ENCODE measurements at places on chromosomes 5 and 9.

DNA sequence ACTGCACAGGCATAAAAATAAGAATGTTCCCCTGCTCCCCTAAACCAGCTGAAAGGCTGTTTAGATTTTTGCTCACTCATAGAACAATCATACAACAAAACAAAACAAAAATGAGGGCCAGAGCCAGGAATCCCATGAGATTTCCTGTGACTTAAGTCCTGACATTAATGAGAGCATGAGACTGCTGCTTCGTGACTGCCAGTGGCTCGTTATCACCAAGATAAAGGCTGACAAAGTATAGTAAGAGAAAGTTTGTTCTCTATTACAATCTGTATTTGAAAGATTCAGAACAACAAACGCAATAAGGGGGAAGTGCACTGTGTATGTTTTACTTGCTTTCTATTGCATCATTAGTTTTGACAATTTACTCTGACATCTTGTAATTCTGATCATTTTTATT is 837.1 kb upstream of the C9orf72 start:
- no peak for DNase-seq

DNA sequence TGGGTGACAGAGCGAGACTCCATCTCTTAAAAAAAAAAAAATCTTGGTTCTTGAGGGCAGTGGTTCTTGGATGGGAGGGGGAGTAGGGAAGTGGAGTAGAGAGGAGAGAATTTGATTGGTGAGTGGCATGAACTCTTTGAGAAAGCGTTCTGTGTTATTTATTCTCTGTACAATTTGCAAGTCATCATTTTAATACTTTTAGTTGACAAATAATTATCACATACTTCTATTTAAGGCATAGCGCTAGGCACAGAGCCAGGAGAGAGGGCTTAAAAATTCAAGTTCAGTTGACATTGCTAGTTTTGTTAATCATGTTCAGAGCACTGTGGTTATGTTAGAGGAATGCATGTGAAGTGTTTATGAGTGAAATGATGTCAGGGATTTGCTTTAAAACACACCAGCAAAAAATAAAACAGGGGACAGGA is 24.6 kb downstream of the HSDL2 start:
- no peak for DNase-seq

DNA sequence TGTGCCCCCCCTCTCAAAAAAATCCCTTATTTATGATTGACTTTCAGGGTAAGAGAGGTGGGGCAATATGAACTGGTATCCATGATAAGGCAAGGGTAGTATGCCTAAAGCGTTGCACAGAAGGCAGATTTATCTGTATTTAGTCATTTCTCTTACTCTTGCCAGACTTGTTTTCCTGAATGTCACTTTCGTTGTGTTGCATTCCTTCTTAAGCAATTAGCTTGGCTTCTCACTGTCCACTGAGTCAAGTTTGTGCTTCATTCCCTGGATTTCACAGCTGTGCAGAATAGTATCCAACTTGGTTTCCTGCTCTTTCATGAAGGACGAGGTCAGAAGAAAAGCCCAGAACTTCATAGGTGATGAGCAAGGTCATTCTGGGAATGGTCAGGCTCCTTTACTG is 301.5 kb upstream of the ACTBL2 start:
- DNase-seq, result no peak

- DNase-seq, result no peak
These were observed 552.6 kb downstream of the CCDC171 start for GRCh38 chr9:16105168-16106020.

DNA sequence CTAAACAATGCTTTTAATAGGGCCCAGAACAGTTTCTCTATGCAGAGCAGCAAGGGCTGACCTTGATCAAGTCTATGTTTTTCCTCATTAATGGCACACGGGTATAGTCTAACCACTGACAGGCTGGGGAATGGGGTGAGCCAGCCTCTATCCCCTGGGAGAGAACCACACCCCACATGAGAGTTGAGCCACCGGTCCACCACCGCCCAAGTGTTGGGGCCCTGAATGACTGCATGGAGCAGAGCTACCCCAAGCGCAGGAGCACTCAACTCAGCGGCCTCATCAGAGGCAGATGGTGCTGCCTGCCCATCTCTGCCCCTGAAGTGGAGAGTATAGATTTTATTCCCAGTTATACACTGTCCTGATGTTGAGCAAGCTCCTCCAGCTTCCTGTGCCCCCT is 247.9 kb upstream of the IRX1 start:
- DNase-seq, result no peak

- no peak for DNase-seq
These were observed 161.5 kb upstream of the SLC28A3 start for GRCh38 chr9:84502066-84502465.

- DNase-seq, result no peak
These were observed 99.3 kb downstream of the ANGPTL2 start for GRCh38 chr9:127022913-127023660.
